Activated T-helper 9 cell treated with anti-CD3 and anti-CD28 coated beads, Interleukin-2, amount 50 U/mL, for 16 hours (primary cell): ENCODE measurements at places on chromosomes 1 and 21.

DNA sequence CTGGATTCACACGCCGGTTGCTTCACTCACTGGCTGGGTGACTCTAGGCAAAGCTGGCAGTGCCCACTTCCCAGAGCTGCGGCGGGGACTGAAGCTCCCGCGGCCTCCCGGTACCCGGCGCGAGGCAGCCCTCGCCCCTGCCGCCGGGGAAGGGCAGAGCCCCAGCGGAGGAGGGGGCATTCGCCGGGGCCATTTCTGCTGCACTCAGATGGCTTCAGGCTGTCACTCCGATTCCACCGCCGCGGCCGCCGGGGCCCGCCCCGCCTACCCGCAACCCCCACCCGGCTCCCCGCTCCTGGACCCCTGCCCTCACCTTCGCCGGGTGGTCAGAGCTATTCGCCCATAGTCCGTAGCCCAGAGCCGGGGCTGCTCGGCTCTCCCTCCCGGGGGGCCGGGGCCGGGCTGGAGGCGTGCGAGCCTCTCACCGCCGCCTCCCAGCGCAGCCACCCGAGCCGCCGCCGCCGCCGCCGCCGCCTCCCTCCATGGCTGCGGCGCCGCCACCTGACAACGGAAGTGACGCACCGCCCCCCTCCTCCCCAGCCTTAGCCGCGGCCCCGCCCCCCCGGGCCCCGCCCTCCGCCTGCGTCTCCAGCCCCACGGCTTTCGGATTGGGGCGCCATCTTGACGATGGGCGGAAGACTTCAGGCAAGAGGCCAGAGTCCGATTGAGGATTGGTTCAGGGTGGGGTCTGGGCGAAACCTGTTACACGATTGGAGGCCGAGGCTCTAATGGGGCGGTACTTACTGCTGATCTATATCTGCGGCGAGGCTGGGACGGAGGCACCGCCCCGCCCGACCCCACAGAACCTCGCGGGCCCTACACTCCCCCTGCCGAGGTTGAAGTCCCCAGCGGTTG lies at the start of gene STK40:
STK40 (minus strand) TSS at position 515 of the 855 bp plus-strand sequence. CDS start 24,592 bp downstream, outside the sequence.
- peak; percentile 97 for DNase-seq

GRCh38 chr1:33000427-33001026 lies 35.9 kb upstream of the RNF19B start:
- DNase-seq, result no peak

DNA sequence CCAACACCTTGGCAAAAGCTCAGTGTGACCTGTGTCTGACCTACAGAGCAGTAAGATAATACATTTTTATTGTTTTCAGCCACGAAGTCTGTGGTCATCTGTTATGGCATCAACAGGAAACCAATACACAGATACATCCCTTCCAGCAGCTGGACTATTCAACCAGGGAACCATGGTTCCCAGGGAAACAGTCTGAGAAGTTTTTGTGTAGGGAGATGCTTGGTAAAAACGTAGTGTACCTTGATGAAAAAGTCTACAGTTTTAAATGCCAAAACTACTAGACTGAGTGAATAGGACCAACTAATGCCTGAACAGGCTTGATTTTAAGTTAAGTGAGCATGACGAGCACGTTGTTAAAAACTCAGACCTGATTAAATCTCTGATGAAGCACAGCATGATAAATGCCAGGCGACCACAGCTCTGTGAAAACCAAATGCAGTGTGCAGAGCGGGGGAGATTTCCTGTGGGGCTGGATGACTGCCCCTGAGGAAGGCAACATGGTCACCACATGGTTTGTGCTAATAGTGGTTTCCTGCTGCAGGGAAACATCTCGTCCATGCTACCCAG lies 228.9 kb downstream of the TNR start:
- DNase-seq, result no peak

DNA sequence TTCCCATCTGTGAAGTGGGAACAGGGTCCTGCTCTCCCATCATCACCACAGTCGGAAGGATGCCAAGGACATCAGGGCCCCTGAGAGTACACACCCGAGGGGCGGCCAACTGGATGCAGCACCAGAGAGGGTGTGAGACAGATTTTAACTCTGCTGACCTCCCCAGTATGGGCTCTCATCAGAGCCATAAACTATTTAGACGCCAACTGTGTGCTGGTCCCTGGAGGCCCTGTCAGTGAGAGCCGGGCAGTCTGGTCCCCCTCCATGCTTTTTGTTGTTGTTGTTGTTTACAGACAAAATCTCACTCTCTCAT lies 1.7 kb downstream of the FGR start:
- no peak for DNase-seq

GRCh38 chr1:147549526-147549925 lies 8.2 kb downstream of the BCL9 start:
- no peak for DNase-seq

DNA sequence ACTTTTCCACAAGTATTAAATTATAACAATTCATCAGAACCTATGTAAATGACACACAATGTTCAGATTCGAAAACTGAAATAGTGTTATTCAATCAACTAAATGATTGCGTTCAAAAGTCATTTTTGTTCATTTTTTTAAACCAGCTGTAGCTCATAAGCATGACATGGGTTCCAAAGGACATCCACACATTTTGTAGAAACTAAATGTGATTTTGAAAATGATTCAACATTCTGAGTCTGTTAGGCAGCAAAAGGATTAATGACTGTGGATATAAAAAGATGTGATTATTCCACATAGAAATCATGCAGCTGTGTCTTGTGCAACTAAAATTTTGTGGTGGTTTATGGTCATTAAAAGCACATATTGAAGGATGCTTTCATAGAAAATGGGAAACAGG lies 204.5 kb downstream of the BRINP3 start:
- no peak for DNase-seq

- no peak for DNase-seq
Observed at GRCh38 chr1:31624309-31624708, 6.8 kb downstream of the HCRTR1 start.

DNA sequence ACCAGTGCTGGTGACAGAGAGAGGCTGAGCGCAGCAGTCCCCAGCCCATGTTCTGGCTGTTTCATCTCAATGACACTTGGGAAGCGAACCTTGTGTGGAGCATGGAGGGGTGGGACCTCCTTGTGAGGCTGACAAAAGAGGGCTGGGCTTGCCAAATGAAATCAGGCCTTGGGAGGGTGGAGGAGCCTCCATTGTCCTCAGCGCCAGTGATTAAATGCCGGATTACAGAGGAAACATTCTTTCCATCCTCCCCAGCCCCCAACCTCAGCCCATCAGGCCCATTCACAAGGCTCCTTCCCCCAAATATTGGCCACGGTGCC lies 63.3 kb upstream of the PAXBP1 start:
- no peak for DNase-seq

DNA sequence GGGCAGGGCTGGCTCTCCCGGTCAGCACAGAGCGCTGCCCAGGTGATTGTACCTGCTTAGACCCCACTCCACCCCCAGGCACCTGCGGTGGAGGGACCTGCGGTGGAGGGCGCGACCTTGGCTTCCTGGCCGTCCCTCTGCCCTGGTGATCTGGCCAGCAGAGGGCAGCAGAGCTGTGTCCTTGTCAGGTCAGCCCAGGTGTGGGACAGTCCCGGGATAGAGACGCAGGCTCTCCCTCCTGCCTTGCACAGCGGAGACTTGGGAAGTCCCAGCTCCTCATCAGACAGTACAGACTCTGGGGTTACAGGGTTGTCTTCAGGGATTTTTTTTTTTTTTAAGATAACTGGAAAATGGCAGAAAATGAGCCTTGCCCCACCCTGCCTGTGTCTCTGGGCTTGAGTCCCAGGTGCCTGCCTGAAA lies 10.0 kb downstream of the SLX9 start:
- DNase-seq, result peak; percentile 68

DNA sequence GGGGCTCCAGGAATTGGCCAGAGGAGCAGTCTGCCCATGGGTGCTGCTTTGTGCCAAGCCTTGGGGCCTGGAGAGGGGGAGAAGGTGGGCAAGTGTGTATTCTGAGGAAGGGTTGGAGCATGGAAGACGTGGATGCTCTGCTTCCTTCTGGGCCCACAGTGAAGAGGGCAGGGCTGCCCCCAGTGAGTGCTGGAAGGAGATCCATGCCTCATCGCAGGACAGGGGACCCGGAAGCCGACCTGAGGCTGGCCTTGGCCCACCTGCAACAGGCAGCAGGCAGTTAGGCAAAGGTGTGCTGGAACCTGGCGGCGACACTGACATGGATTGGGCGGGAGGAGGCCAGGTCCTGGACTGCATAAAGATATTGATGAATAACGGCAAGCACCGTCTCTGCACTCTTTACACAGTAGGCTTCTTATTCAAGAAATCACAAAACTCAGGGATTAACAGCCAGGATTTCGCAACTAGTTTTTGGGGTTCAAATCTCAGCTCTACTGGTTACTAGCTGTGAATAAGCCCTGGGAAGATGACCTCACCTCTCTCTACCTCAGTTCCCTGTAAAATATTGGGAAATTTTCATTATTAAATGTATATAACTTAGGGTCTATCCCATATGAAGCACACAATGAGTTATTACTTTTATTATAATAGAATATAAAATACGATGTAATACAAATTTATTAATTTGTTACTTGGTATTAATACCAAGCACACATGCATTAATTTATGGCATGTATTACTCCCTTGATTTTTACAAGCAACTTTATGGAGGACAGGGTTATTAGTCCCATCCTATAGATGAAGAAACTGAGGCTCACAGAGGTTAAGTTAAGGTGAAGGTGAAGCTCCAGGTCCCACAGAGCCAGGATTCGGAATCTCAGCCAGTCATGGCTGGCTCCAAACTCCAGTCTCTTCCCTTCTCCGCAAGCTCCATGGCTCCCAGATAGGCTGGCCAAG lies 62.3 kb downstream of the DHRS3 start:
- DNase-seq, result no peak

- DNase-seq, result no peak
Observed at GRCh38 chr1:23393706-23394105, 24.1 kb upstream of the ZNF436 start.

DNA sequence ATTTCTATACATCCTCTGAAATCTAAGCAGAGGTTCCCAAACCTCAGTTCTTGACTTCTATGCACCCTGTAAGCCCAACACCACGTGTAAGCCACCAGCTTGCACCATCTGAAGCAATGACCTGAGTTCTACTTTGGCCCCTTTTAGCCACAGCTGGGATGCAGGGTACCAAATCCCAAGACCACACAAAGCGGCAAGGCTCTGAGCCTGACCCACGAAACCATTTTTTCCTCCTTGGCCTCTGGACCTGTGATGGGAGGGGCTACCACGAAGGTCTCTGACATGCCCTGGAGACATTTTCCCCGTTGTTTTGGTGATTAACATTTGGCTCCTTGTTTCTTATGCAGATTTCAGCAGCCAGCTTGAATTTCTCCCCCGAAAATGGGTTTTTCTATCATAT lies 38.8 kb downstream of the STXBP3 start:
- DNase-seq, result no peak

DNA sequence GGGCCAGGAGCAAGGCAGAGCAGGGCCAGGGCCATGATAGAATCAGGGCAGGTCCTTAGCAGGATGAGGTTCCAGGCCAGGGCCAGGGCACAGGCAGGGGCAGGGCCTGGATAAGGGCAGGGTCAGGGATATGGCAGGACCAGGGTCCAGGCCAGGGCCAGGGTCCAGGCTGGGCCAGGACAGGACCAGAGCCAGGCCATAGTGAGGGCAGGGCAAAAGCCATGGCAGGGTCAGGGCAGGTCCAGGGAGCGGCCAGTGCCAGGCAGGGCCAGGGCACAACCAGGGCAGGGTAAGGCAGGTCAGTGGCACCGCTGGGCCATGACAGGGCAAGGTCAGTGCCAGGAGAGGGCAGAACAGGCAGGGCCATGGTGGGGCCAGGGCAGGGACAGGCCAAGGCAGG lies 152.2 kb downstream of the LIPI start:
- DNase-seq, result no peak

GRCh38 chr1:69976896-69977295 lies 228.5 kb downstream of the LRRC40 start:
- DNase-seq, result no peak

DNA sequence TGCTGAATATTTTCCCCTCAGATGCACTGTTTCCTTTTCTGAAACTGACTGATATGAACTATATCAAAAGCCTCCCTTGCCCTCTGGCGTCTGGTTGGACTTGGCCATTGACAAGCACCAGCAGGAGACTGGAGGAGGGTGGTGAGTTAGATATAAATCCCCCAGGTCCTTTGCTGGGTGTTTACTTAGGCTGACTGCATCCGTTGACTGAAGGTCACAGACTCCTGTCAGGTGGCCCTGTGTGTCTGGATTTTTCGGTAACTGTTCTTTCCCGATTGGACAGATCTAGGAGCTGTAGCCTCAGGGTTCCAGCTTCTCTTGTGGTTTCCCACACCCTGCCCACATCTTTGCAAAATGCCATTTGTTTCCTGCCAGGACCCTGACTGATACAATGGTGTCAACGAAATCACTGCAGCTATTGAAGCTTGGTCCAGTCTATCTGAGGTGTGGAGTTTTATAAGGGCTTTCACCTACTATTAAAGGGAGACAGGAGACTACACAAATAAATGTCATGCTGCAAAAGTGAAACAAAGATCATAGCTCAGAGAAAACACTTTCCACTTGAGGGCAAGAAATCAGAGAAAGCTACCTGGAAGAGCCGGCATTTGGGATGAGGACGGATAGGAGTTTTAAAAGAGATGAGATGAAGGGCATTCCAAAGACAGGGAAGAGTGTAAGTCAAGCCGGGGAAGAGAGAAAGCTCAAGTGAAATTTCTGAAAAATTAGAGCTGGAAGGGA lies 1.5 kb upstream of the MAGI3 start:
- DNase-seq, result no peak

DNA sequence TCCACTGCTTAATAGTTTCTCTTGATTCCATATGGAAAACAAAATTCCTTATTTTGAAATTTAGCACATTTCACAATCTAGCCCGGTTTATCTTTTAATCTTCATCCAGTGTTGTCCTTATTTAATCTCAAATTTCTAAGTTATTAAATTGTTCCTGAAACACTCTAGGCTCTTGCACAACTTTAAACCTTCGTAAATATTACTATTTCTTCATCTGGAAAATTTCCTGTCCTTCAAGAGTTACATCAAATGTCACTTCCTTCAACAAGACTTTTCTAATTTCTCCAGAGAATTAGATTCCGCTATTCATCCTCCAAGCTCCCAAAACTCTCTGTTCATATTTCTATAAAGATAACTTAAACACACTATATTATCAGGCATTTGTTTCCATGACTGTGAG lies 6.5 kb downstream of the FMO5 start:
- no peak for DNase-seq

- no peak for DNase-seq
Observed at GRCh38 chr1:185338719-185339622, 21.9 kb upstream of the IVNS1ABP start.

- peak; percentile 26 for DNase-seq
Observed at GRCh38 chr1:153957744-153958110, 685 bp downstream of the CRTC2 start.

DNA sequence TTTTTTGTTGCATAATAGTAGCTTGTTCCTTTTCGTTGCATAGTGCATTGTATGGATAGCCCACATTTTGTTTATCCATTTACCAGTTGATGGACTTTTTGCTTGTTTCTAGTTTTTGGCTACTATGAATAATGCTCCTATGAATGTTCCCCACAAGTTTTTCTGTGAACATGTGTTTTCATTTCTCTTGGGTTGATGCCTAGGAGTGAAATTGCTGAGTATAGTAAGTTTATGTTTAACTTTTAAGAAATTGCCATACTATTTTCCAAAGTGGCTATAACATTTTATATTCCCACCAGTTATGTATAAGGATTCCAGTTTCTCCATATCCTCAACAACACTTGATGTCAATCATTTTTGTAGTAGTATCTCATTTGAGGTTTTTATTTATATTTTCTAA lies 84.8 kb upstream of the CACYBP start:
- no peak for DNase-seq
